DMS153 (cell line): ENCODE measurements at places on chromosomes 1 and 21.

DNA sequence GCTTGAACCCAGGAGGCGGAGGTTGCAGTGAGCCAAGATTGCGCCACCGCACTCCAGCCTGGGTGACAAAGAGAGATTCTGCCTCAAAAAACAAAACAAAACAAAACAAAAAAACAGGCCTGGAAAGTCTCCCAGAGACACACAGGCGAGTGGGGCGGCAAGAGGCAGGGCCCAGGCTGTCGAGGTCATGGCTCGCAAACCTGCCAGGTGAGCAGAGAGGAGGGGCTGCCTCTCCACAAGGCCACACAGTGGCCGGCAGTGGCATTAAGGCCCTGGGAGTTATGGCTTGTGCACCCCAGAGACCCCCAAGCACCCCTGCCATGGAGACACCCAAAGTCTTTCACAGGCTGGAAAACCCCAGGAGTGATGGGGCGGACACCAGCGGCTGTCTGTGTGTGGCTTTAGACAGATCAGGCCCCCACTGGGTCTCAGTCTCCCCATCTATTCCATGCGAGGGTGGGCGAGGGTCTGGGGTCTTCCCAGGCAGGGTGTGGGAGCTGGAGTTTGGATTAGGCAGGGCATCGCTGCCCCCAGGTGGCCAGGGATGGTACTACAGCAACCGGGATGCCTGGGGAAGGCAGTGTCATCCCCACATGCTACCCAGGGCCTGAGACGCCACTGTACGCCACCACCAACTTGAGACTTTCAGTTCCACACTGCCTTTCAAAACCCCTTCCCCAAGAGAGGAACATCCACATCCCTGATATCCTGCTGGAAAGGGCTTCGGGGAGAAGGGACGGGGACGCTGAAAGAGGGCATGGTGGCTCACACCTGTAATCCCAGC lies 7.3 kb upstream of the CTRC start:
- DNase-seq, result no peak

DNA sequence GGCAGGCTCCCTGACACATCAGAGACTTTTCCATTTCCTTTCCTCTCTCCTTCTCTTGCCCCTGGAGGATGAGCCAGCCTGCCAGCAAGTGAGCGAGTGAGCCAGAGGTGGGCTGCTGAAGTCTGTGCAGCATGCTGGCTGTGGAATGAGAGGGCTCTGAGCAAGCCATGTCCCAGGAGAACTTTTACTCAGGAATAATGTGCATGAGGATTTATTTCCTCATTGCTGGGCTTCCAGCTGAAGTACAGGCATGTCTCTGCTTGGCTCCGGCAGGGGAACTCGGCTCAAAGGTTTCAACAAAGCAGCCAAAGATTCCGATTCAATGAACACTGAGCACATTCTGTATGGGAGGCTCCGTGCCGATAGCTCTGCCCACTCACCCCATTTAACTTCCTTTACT lies 43.7 kb downstream of the UBIAD1 start:
- no peak for DNase-seq

- no peak for DNase-seq
Measured at GRCh38 chr1:1063261-1063944, 10.7 kb downstream of the RNF223 start.

GRCh38 chr21:45300786-45301520 lies 13.3 kb upstream of the POFUT2 start:
- DNase-seq, result no peak

DNA sequence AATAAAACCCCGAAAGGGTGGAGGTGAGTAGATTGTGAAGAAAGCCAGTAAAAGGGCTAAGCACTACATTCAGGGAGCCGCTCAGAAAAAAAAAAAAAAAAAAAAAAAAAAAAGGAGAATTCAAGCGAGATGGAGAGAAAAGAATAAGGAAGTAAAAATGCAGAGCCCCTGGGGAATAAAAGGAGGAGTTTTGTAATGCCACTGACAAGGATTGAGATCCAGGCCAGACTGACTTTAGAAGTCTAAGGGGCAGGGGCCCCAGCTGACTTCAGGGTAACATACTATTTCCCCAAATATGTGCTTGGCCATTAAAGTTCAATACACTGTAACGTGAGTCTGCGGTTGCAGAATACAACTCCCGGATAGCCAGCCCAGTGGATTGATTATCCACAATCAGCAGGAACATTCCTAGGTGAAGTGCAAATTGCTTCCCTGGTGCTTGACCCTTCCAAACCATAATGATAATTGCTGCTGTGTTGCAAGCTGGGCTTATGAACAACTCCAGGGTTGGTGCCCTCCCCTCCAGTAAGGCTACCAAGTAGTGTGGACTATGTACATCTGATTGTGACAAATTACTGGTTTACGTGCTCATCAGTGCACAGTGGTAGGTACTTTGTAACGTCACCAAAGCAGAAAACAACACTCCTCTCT lies 30.7 kb upstream of the RRP15 start:
- no peak for DNase-seq

DNA sequence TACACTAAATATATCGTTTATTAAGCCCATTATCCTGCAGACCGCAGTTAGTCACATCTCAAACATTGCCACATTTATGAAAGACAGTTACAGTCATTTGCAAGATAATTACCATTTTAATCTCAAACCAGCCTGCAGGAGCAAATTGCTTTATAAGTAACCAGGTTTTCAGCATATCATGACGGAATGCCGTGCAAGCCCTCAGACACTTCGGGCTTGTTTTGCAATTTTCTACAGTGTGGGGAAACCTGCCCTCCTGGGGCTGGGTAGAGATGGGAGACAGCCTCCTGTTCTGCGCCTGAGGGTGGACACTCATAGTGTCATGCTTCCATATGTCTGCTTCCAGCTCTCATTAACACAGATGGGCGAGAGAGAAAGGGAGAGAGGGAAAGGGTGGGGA lies 563.9 kb downstream of the NPHP4 start:
- DNase-seq, result no peak

DNA sequence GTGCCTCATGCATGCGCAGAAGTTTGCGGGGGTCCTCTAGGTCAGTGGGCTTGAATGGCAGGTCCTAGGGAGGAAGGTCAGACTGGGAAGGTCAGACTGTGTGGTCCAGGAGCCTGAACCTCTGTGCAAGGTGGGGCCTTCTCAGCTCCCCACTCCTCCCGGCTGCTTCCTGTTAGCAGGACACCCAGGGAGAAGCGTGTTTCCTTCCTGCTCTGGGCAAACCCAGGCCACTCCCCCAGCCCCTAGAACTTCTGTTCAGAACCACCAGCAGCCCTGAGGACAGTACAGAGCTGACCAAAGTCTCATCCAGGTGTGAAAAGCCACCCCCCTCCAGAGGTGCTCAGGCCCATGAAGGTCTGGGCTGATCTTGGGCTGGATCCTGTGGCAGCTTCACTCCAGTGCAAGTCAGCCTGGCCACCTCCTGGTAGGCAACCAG lies 29.9 kb downstream of the NAV1 start:
- DNase-seq, result no peak

GRCh38 chr1:165485716-165486115 lies 40.8 kb upstream of the RXRG start:
- no peak for DNase-seq

GRCh38 chr21:26199456-26199855 lies 28.9 kb upstream of the APP start:
- DNase-seq, result no peak

- no peak for DNase-seq
Measured at GRCh38 chr1:21059021-21059420, 117.7 kb downstream of the EIF4G3 start.

GRCh38 chr1:37609002-37609401 lies 13.3 kb upstream of the GNL2 start:
- DNase-seq, result no peak

- DNase-seq, result no peak
Measured at GRCh38 chr1:226972931-226973330, 32.8 kb downstream of the COQ8A start.

DNA sequence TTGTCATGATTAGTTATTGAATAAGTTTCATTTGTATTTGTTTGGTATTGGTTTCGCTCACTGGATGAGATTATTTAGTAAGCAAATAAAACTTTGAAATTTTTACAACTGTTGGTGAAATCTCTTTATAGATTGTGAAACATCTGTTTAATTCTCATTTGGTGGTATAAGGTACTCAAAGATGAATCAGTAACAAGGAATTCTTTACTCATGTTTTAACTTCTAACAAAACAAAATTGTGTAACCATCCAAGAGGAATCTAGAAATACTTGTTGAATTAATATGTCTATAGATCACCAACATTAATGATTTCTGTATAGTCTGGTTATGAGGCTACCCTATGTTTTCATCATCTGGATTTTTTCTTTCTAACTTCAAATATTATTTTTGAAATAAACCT lies 62.8 kb upstream of the USP25 start:
- DNase-seq, result no peak

- DNase-seq, result no peak
Measured at GRCh38 chr1:200253774-200254495, 155.9 kb downstream of the ZNF281 start.
